Left kidney (tissue), 8 donors: ENCODE measurements at places on chromosomes 5 and 9.

DNA sequence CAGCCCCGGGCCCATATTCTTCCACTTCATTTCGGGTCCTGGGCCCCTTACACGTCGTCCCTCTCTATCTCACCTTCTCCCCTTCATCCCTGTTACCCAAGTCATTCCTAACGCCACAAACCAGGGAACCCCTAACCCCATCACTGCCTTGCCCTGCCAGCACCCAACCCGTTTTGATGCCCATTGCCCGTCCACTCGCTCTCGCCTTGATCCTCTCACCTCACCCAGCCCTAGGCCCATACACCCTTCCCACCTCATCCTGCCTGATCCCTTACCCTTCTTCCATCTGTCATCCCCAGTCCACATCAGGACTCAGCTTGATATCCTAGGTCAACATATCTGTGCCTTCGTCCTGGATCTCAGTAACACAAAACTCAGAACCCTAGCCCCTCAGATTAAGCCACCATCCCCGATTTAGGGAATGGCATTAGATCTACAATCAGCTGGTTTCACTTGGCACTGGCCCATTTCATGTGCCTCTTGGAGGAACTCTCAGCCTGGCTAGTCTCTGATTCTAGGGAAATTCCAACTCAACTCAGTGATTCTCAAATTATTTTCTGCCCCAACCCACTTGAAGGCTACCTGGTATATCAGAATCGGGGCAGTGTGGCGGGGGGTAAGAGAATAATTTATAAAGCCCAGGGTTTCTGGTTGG is 489 bp downstream of the CHMP5 start:
- DNase-seq: no peak

DNA sequence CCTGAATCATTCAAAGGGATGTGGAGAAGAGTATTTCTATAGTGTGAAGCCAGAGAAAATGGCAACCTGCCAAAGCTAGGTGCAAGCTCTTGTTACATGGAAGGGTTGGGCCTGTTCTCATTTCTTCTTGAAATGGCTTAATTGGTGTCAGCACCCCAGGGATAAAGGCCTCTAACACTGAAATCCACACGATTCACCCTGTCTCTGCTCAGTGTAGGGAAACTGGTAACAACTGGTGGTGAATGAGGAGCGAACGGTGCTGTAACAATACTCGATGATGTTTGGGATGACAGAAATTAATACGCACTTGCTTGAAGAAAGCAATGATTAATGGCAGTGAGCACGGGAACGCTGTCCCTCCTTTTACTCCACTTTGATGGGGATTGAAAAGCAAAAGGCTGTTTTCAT is 16.2 kb downstream of the PBX3 start:
- DNase-seq: no peak

DNA sequence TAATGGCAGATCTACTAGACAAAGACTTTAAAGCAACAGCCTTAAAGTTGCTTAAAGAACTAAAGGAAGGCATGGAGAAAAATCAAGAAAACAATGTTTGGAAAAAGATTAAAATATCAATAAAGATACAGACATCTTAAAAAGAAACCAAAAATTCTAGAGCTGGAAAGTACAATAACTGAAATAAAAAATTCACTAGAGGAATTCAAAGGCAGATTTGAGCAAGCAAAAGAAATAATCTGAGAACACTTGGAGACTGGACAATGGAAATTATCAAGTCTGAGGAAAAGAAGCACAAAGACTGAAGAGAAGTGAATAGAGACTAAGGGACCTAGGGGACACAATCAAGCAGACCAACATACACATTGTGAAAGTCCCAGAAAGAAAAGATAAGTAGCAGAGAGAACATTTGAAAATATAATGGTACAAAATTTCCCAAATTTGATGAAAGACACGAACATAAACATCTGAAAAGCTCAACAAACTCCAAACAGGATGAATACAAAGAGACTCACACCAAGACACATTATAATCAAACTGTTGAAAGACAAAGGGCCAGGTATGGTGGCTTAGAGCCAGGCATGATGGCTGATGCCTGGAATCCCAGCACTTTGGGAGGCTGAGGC is 26.3 kb downstream of the SIL1 start:
- DNase-seq: no peak

GRCh38 chr9:26012797-26013196 is 334.6 kb upstream of the TUSC1 start:
- no peak for DNase-seq

DNA sequence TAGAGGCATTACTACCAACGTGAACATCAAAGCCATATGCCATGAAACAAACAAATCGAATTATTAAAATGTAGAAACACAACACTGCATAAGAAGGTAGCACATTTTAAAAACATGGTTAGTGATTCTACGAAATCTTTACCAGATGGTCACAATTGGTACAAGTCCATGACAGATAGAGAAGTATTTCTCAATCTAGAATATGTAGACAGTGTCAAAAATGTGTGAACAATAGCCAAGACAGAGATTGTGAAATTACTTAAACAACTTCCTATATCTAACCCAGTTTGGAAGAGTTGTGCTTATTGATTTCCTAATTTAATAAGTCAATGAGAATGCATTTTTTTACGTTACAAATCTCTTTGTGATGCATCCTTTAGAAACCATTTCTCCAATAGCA is 1121.6 kb downstream of the MAT2B start:
- no peak for DNase-seq

DNA sequence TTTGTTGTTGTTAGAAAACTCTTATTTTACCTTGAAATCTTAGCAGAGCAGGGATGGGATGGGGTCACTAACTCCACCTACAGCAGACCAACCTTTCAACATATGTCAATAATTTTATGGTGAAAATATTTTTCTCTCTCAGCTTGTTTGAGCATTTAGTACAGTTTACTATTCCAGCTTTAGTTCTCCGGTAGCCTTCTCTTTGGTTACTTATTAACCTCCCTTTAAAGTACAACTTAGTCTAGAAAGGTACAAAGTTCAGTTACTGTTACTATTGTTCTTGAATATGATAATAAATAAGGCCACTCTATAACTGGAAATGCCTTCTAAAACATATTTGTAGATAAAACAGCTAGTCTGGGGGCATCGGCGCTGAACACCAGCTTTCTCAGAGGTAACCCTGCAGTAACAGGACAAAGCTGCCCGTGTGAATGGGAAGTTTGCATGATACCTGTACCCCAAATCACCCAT is 233.3 kb downstream of the PCSK1 start:
- DNase-seq: no peak

DNA sequence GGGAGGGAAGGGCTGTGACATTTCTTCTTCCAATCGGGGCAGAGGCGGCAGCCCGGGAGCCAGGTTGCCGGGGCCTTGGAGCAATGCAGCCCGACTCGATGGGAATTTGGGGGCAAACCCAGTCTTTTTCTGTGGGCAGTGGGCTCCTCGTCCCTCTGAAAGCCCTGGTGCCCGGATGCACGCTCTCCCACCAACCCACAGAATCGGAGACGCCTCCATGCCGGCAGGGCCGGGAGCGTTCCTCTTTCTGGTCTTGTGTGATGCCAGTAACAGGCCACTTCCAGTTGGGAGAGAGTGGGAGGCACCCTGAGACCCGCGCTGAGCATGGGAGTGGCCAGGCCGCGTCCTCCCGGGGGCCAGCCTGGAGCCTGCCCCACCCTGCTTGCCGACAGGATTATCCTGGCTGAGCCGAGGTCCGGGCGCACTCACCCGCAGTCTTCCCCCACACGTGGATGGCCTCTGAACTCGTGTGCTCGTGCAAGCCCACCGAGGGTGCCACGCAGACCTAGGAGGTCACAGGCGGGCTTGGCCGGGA is 17.8 kb downstream of the OLFM1 start:
- DNase-seq: no peak

- no peak for DNase-seq
These were observed 48.8 kb upstream of the GLRX start for GRCh38 chr5:95871146-95871806.

GRCh38 chr5:55220433-55221185 is 6.5 kb downstream of the MCIDAS start:
- DNase-seq: no peak
